NCI-H446 (cell line): ENCODE measurements at places on chromosomes 6 and 20.

DNA sequence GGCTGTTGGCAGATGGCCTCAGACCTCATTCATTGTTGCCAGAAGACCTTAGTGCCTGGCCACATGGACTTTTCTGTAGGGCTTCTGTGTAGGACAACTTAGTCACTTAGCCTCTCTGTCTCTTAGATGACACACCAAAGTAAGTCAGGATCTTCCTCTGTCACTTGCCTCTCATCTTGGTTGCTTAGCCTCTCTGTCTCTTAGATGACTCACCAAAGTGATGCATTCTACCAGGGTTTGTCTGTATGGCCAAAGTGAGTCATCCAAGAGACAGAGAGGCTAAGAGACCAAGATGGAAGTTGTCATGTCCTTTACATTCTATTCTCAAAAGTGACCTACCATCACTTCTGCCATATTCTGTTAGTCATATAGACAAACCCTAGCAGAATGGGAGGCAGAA is 255.9 kb upstream of the DEFB112 start:
- no peak for DNase-seq

DNA sequence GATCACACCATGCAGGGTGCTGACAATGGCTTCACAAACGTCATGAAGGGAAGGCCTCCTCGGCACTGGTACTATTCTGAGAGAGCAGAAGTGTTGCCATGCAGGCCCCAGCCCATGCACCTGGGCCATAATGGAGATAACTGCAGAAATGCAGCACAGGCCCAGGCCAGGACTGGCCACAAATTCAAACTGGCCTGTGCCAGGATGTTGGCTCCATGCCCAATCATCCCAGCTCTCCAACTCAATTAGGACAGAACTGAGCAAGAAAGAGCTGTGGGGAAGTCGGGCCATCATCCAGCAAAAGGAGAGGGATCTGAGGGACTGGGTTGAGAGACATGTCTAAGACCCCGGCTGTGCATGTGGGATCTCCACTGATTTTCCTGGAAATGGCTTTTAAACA is 48.9 kb upstream of the SYNDIG1 start:
- DNase-seq, result no peak

DNA sequence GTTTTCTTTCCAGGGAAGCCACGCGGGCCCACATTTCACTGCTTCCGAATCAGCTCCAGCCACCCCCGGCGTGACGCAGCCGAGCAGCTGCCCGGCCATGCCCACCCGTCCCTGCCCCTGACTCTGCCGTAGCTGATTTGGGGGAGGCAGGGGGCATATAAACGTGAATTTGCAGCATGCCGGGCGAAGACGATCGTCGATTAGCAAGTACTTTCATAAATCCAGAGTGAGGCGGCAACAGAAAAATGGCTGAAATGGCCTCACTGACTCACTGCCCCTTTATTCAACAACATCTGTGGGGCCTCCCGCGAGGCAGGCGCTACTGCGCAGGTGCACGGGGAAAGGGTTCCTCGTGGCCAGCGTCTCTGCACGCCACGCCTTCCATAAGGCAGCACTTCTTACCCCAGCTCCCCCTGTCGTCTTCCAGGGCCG is 118.0 kb downstream of the DLL1 start:
- no peak for DNase-seq

DNA sequence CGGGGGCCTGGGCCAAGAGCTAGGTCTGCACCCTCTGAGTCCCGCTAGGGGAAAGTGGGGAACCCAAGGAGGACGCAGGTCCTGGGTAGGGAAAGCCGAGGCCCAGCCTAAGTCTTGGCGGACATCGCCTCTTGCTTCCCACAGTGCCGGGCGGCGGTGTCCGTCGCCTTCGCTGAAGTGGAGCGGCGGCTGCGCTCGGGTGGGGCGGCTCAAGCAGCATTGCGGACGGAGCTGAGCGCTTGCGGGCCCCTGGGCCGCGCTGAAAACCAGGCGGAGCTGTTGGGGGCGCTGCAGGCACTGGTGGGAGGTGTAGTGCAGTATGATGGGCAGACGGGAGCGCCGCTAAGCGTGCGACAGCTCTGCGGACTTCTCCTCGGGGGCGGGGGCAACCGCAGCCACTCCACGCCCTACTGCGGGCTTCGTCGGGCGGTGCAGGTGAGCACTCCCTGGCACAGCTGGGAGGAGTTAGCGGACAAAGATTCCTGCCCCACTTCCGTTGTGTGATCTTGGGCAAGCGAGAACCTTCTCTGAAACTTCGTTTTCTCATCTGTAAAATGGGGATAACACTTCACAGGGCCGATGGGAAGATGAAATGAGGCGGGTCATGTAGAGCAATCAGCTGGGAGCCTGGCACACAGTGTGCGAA is 4.2 kb downstream of the PRSS16 start:
- peak; percentile 49 for DNase-seq

- no peak for DNase-seq
These were observed 693 bp downstream of the FAM50B start for GRCh38 chr6:3849681-3850450.

GRCh38 chr20:41191562-41192500 is 54.5 kb downstream of the PLCG1 start:
- no peak for DNase-seq

DNA sequence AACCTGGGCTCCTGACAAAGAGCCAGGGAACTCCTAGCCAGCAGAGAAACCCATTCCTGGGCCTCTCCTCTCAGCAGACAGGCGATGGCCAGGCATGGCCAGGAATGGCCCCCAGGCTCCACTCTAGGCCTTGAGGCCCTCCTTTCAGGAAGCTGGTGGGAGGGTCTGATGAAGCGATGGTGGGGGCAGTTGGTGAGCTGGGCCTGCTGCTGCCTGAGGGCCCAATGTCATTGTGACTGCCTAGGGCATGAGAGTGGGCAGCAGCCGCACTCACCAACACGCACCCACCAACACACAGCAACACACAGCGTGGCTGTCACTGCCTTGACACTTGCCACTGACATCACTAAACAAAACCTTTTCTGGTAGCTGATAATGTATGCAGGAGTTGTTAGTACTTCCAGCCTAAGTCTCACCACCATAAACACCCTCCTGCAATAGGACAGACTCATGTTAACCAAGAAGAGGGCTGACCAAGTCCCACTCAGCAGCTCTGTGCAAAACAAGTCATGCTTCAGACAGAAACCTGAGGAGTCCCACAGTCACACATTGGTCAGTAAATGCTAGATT is 69.3 kb downstream of the ABHD12 start:
- no peak for DNase-seq

GRCh38 chr6:32666420-32667300 is at the start of gene HLA-DQB1:
Gene HLA-DQB1 (minus strand): TSS chr6:32666657. CDS start chr6:32666607, 50 bp downstream.
- DNase-seq, result no peak

DNA sequence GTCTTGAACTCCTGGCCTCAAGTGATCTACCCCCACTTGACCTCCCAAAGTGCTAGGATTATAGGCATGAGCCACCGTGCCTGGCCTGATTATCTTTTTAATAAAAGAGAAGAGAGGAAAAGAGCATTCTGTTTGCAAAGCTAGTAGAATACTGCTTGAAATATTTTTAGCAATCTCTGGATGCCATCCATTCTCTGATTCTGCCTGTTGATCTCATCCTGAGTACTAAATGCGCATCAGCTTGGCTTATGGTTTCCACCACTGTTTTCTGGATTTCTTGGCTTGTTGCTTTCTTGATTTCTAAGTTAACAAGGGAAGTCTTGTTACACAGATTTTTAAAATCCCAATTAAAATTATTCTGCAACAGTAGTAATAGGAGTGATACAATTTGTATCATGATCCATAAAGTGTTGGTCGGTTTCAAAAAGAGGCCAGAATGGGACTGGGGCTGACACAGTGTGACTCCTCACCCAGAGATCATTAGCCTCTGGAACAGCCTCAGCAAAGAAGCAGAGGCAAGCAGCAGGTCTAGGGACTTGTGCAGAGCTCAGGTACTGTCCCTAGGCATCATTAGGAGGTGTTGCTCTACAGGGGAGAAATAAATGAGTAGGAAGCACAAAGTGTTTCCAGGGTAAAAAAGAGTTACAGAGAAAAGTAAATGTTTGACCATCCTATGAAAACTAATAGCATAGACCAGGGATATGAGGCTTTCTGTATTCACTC is 17.8 kb upstream of the SLC16A10 start:
- no peak for DNase-seq

- DNase-seq, result peak; percentile 35
These were observed 107.0 kb downstream of the JARID2 start for GRCh38 chr6:15352845-15353244.

GRCh38 chr20:62136283-62137091 is 6.7 kb downstream of the PSMA7 start:
- peak; percentile 47 for DNase-seq

- no peak for DNase-seq
These were observed 301.8 kb downstream of the FARS2 start for GRCh38 chr6:5563086-5563485.

- DNase-seq, result no peak
These were observed 42.1 kb upstream of the SRPK1 start for GRCh38 chr6:35962779-35963560.

- DNase-seq, result no peak
These were observed 20.5 kb downstream of the PTK7 start for GRCh38 chr6:43096451-43097097.

DNA sequence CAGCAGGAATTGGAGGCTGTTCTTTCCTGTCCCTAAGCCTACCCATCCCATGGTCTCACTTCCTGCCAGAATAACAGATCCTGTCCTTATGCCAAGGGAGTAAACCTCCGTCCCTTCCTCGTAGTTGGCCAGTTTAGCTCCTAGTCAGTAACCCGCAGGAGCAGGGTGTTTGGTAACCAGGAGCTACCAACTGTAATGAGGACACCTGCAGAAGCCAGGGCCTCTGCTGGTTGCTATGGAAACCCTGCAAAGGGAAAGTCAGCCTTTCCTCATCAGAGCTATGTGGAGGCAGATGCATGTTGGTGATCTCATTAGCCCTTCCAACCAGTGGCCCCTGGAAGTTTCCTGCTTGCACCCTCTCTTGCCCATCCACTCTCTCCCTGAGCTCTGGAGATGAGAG is 368.2 kb upstream of the SULF2 start:
- no peak for DNase-seq

DNA sequence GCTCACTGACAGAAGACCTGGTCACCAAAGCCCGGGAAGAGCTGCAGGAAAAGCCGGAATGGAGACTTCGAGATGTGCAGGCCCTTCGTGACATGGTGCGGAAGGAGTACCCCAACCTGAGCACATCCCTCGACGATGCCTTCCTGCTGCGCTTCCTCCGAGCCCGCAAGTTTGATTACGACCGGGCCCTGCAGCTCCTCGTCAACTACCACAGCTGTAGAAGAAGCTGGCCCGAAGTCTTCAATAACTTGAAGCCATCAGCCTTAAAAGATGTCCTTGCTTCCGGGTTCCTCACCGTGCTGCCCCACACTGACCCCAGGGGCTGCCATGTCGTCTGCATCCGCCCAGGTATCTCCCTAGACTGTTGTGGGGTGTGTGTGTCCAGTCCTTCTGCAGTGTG is 4.4 kb downstream of the TTPAL start:
- no peak for DNase-seq

DNA sequence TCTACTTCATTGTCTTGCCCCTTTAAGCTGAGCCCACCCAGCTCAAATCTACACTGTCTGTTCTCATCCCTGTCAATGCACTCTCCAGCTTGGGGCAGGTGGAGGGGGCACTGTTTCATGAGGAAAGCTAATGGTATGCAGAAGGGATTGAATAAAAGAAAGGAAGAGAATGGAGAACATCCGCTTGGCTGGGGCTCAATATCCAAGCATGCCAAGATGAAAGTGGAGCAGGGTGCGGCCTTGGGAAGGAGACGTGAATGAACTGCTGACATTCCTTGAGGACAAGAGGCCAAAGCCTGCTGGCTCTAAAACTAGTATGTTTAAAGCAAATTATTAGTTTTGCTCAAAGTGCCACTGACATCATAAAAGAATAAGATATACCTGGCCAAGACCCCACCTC is 24.2 kb downstream of the AKAP12 start:
- no peak for DNase-seq

DNA sequence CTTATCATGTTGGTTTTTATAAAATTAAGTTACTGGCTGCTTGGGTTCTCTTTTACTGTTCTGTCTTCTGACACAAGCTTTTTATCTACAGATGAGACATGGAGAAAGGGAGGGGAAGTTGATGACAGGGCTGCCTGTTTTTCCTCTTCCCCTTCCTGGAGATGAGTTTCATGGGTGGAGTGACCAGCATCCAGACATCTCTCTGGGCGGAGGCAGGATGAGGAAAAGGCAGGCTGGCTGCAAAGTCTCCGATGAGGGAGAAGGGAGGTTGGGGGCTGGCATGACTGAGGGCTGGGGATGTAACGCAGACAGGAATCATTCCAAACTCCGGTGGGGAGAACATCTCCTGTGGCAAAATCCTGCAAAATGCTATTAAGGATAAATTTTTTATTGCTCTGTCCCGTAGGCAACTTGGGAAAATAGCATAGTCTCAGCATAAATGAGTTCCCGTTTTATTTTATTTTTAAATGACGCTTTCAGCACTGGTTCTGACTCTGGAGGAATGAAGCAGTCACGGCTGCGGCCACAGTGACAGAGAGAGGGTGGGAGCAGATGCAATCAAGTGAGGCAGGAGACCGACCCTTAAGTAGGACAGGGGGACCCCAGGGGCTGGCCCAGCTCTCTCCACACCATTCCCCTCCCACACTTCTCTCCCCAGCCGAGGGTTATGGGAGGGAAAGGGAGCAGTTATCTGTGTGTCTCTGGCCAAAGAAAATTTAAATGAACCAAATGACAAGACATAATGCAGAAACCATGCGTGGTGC is 108.8 kb upstream of the PMEPA1 start:
- DNase-seq, result no peak

GRCh38 chr6:43608310-43608763 is 20.7 kb downstream of the GTPBP2 start:
- peak; percentile 71 for DNase-seq

DNA sequence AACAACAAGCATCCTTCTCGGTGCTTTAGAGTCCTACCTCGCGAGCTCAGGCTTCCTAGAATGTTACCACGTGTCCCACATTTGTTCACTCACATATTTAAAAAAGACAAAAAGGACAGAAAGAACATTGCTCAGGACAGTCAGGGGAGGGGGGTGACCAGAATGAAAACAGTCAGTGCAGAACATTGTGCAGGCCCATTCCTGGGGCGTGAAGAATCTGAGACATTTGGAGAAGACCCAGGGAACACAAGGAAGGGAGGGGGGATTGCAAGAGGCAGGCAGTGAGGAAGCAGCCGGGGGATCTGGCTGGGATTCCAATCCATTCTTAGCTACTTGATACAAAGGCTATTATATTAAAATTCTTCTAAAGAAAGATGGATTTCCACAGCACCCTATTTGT is 270.4 kb upstream of the CITED2 start:
- DNase-seq, result no peak

DNA sequence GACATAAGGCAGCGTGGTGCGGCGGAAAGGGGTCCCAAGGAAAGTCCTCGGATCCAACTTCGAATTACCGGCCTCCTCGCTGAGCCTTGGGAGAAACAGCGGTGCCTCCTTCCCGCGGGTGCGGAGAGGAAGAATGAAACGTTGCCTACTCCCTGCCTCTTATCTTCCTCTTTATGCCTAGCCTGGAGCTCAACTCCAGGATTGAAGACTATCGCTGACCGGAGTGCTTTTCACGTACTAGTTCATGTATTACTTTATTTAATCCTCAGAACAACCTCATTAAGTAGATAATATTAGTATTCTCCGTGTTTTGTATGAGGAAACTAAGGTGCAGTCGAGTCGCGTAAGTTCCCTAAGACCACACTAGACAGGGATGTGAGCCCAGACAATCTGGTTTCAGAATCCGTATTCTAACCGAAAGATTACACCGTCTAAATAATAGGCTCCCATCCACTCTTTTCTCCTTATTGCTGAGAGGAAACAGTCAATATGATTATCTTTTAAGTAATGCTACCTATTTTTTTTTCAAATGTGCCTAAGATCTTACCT is 793 bp upstream of the PDSS2 start:
- no peak for DNase-seq
